ENCODE measurements at places on chromosomes 7 and 10. TPM values are rescaled to one million over a fixed set of nuclear protein-coding genes. Genes with fewer than 3 reads are reported as not detected.

The SPDYE6 gene
- not detected for total RNA-seq

The TMEM176B gene
- 0.35 TPM for total RNA-seq

The IRF5 gene
- total RNA-seq, result 0.52 TPM

The ASZ1 gene
- total RNA-seq, result not detected

The AKR1C1 gene
- total RNA-seq, result 2.8 TPM

DNA sequence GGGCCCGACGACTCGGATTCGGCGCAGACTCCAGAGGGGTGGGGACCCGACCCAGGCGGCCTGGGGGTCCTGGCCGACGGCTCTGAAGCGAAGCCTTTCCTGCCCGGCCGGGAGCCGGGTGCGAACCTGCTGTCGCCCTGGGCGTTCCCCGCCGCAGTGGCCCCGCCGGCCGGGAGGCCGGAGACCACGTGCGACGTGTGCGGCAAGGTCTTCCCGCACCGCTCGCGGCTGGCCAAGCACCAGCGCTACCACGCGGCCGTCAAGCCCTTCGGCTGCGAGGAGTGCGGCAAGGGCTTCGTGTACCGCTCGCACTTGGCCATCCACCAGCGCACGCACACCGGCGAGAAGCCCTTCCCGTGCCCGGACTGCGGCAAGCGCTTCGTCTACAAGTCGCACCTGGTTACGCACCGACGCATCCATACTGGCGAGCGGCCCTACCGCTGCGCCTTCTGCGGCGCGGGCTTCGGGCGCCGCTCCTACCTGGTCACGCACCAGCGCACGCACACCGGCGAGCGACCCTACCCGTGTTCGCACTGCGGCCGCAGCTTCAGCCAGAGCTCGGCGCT lies 15.4 kb downstream of the ZNF316 start:
- H3K4me3 ChIP-seq, result no peak overlapping the region
- no peak overlapping the region for H3K27ac ChIP-seq
- peak; percentile 25 for DNase-seq

DNA sequence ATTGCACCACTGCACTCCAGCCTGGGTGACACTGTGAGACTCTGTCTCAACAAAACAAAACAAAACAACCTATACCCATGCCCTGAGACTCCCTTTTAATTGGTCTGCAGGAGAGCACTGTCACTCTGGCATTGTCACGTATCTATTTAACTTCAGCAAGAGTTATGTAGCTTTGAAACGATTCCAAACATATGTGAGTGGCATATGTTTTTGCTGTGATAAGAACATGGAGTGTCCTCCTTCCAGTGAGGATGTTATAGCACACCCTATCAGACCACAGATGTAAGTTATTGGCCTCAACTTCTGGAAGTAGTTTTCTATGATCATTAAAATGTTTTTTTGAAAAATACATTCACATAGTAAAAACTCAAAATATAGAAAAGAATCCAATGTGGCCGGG lies 15.5 kb upstream of the DNAJC12 start:
- H3K4me3 ChIP-seq, result no peak overlapping the region
- no peaks in the 10 kb centered on the region for H3K4me1 ChIP-seq
- DNase-seq, result no peak
- no peaks in the 10 kb centered on the region for H3K27me3 ChIP-seq
- H3K36me3 ChIP-seq, result no peaks in the 10 kb centered on the region
- no peak overlapping the region for H3K27ac ChIP-seq

DNA sequence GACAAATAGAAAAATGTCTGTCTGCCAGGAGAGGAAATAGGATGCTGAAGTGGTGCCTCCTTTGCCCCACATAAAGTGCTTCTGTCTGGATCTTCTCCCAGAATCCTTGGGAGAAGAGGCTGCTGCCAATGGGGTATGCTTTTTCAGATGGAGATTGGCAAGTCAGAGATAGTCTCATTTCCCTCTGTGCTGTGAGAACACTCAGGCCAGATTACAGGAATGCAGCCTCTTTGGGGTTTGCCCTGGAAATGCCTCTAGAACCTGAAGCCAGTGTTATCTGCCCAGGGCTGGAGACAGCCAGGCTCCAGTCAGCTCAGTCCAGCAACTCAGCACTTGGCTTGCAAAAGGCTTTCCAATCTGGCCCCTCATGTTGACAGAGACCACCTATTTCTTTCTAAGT lies 119.1 kb upstream of the PHYHIPL start:
- H3K36me3 ChIP-seq, result no peaks in the 10 kb centered on the region
- H3K4me1 ChIP-seq, result peaks cover 2% of the 10 kb centered on the region
- no peak overlapping the region for H3K4me3 ChIP-seq
- no peaks in the 10 kb centered on the region for H3K27me3 ChIP-seq
- no peak for DNase-seq

DNA sequence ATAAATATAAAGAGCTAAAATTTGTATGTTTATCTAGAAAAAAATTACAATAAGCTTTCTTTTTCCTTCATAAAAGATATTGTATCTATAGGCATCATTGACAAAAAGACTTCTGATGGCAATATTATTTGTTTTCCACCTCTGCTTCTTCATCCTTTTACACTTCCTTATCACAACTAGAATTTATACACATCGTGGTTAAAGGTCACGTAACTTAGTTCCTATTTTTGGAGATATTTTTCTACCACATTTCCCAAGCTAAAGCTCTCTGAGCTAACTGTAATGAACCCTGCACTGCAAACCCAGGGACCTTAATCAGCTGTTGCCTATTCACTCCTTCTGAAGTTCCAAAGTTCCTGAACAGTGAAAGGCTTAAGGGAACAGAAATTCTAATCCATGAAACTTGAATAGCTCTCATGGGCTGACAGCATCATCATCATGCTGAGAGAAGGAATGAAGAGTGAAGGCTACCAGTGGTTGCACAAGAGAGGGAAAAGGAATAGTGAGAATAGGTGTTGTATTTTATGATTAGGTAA lies 106.1 kb upstream of the SLC13A1 start:
- no peaks in the 10 kb centered on the region for H3K27me3 ChIP-seq
- no peaks in the 10 kb centered on the region for H3K36me3 ChIP-seq
- no peak overlapping the region for H3K4me3 ChIP-seq
- no peaks in the 10 kb centered on the region for H3K4me1 ChIP-seq
- DNase-seq, result no peak
- H3K27ac ChIP-seq, result no peak overlapping the region

DNA sequence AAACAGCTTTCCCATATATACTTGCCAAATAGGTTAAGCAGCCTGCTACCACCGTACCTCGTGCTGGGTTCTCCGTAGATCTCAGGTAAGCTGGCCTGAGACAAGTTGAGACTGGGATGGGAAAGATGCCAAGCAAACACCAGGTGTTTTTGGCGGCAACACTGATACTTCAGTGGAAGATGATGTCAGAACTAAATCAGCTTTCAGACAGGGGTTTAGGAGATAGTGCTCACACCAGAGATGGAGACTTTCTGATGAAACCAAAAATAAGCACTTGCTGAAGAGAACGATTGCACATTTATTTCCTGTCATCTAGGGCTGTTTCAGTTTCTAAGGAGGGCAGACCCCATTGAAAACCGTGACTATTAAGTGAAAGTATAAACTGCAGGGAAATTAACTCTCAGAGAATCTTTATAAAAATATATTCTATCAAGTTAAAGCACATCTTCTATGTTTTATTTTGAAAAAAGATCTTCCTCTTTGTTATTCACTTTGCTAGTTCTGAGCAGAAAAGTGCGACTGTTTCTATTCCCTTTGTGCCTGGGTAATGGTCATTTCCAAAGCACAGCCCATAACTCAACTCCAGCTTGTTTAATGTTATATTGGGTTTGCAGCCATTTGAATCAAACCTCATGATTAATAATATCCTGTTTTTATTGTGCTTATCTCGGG lies 149.9 kb downstream of the CPED1 start:
- H3K27ac ChIP-seq, result no peak overlapping the region
- DNase-seq, result no peak
- H3K36me3 ChIP-seq, result no peaks in the 10 kb centered on the region
- no peaks in the 10 kb centered on the region for H3K27me3 ChIP-seq
- peaks cover 2% of the 10 kb centered on the region for H3K4me1 ChIP-seq

DNA sequence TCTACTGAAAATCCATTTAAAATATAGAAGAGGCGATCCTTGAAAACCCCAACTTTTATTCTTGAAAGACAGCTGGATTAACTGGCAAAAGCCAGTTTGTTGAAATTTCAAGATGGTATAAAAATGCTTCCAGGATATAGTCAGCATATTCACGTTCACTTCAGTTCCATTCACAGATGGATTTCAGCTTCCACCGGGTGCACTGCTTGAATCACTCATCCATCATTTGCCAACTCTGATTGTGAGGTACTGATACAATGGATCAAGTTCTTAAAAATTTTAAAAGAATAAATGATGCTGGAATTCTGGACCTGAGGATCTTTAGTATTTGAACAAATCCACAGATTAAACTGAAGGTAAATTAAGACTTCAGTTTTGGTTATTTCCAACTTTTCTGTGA lies 2.4 kb downstream of the PURB start:
- H3K27ac ChIP-seq, result no peak overlapping the region
- DNase-seq, result no peak

DNA sequence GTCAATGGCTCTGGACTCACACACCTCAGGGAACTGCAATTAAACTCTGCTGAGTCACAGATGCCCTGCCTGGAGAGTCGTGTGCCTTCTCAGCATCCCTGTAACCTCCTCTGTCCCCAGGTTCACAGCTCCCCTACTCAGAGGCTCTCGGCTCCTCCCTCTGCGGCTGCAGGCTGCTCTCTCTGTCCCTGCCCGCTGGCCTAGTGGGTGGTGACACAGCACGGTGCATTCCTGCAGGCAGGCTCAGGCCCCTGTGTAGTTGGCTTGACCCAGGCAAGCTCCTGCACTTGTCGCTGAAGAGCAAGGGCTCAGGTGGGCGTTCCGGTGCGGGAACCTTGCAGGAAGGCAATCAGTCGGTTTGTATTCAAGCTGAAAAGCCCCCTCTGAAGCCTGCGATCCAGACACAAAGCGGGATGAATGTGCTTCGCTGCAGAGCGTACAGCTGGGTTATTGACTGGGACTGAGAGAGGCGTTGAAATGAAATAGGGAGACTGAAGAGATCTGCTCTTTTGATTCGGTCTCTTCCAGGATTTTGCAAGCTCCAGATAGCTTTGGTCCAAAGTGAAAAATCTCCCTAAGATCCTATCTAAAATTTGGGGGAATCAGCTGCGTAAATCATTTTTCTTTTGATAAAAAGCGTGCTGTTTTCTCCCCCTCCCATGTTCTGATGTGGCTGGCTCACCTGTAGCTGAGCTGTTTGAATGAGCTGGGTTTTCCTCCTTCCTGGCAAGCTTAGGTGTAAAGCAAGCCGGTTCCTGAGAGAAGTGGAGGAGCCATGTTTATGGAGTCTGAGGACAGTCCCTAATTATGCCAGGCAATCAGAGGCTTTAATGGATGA lies 208.7 kb upstream of the PHYHIPL start:
- peak overlapping the region; percentile 69 for H3K27ac ChIP-seq
- H3K4me1 ChIP-seq, result peaks cover 29% of the 10 kb centered on the region
- peak; percentile 97 for DNase-seq
- no peaks in the 10 kb centered on the region for H3K27me3 ChIP-seq
- peak overlapping the region; percentile 64 for H3K4me3 ChIP-seq

DNA sequence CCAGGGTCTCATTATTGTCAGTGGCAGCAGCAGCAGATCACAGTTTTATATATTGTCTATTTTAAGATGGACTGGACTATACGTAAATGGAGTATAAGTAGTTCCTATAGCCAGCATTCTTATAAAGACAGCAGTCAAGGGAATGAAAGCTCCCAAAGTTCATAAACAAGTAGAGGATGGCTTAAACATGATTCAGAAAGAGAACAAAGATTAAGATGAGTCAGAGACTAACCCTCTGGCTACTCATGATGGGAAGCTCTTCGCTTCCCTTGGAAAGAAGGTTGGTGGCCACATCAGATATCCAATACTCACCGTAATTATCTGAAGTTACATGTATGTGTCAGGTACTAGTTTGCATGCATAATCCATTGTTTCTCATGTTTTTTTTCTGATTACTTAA lies 277.0 kb downstream of the INHBA start:
- no peak for DNase-seq
- no peak overlapping the region for H3K27ac ChIP-seq
- H3K36me3 ChIP-seq, result no peaks in the 10 kb centered on the region
- no peaks in the 10 kb centered on the region for H3K4me1 ChIP-seq
- no peaks in the 10 kb centered on the region for H3K27me3 ChIP-seq
- H3K4me3 ChIP-seq, result no peak overlapping the region

GRCh38 chr10:33113466-33113865 lies 155.4 kb upstream of the ITGB1 start:
- no peak for DNase-seq
- no peaks in the 10 kb centered on the region for H3K27me3 ChIP-seq
- H3K4me1 ChIP-seq, result peaks cover 8% of the 10 kb centered on the region
- no peak overlapping the region for H3K4me3 ChIP-seq
- no peaks in the 10 kb centered on the region for H3K36me3 ChIP-seq

- no peaks in the 10 kb centered on the region for H3K27me3 ChIP-seq
- H3K4me3 ChIP-seq, result no peak overlapping the region
- DNase-seq, result no peak
Measured at GRCh38 chr7:115178835-115179234, 256.9 kb downstream of the MDFIC start.

DNA sequence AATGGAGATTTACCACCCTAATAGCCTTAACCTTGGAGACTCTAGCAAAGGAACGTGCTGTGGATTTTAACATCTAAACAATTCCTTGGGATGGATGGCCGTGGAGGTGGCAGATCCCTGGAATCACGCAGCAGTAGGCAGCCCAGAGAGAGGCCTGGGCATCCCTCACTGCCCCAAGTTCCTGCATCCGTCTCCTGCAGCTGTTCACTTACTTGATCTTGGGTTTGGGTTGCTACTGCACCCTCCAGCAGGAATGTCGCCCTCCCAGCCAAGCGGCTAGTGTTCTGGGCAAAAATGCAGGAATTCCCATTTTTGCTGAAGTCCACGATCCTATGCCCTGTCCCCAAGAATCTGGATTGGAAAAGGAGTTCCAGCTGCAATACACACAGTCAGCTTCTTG lies 166.7 kb upstream of the SH2B2 start:
- no peak overlapping the region for H3K4me3 ChIP-seq
- no peaks in the 10 kb centered on the region for H3K4me1 ChIP-seq
- H3K27ac ChIP-seq, result peak overlapping the region; percentile 24

- peaks cover 9% of the 10 kb centered on the region for H3K36me3 ChIP-seq
- no peak for DNase-seq
- peaks cover 4% of the 10 kb centered on the region for H3K4me1 ChIP-seq
- no peak overlapping the region for H3K27ac ChIP-seq
- H3K4me3 ChIP-seq, result peak overlapping the region; percentile 94
- no peaks in the 10 kb centered on the region for H3K27me3 ChIP-seq
Measured at GRCh38 chr7:12210179-12211053, 678 bp upstream of the TMEM106B start.

DNA sequence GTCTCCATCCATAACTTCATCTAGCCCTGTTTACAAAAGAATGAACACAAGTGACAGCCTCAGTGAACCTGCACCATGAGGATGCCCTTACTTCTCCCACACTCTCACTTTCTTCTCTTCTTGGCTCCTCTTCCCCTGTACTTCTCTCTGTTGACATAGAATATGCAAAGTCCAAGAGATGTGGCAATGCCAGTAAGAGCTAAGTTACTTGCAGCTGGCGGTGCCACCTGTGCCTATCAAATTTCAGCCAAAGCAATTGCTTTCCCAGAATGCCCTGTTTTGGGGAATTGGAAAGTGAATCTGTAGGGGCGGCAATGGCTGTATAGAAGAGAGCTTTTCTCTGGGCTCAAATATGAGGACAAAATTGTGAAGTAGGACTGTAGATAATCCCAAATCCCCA lies 557.8 kb downstream of the AUTS2 start:
- no peak overlapping the region for H3K4me3 ChIP-seq
- H3K4me1 ChIP-seq, result no peaks in the 10 kb centered on the region
- no peak overlapping the region for H3K27ac ChIP-seq
- no peak for DNase-seq
- no peaks in the 10 kb centered on the region for H3K27me3 ChIP-seq

Measured in endodermal cell (in vitro differentiated cells).